ENCODE measurements at places on chromosomes 13 and 19.

DNA sequence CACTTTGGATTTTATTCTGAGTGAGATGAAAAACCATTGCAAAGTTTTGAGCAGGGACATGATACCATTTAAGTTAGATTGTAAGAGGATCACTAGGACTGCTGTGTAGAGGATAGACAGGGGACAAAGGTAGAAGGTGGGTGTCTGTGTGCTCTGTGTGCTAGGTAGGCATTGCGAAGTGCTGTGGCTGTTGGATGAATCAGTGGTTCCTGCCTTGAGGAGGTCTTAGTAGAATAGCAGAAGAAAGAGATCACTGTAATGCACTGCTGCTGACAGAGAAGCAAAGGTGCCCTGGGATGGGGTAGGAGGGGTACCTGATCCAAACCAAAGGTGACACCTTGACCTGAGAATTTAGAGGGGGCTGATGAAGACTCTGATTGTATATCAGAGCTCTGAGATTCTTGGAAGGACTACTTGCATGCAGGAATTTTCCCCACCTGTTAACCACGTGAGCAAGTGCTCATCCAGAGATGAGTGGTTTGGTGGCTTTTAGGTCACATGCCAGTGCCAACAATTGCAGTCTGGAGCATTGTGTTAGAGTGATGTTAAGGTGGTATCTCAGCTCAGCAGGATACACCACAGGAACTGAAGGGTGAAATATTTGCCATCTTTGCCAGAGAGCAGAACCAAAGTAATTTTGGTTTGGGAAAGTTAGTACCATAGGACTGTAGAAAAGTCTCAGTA, 10.8 kb downstream of the WASF3 start:
- no peak for DNase-seq

DNA sequence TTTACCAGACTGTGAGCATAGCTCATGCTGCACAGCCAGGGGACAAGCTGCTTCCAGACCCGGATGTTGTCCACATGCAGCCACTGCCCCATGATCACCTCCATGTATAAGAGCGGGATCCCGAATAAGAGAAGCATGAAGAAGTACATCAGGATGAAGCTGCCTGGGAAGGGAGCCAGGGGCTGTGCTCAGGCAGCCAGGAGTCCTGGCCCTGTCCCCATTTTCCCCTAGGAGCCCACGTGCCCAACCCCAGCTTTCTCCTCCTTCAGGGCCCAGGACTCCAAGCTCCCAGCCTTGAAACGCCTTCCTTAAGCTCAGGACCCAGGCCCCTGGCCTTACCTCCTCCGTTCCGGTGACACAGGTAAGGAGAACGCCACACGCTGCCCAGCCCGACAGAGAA, 69.3 kb downstream of the SLC6A16 start:
- no peak for DNase-seq

- DNase-seq: no peak
Measured at GRCh38 chr19:19101540-19101939, 36.7 kb downstream of the TMEM161A start.

GRCh38 chr13:24023073-24023472, 125.8 kb upstream of the C1QTNF9B start:
- no peak for DNase-seq

- DNase-seq: no peak
Measured at GRCh38 chr19:4870025-4870700, 2.7 kb upstream of the PLIN3 start.

DNA sequence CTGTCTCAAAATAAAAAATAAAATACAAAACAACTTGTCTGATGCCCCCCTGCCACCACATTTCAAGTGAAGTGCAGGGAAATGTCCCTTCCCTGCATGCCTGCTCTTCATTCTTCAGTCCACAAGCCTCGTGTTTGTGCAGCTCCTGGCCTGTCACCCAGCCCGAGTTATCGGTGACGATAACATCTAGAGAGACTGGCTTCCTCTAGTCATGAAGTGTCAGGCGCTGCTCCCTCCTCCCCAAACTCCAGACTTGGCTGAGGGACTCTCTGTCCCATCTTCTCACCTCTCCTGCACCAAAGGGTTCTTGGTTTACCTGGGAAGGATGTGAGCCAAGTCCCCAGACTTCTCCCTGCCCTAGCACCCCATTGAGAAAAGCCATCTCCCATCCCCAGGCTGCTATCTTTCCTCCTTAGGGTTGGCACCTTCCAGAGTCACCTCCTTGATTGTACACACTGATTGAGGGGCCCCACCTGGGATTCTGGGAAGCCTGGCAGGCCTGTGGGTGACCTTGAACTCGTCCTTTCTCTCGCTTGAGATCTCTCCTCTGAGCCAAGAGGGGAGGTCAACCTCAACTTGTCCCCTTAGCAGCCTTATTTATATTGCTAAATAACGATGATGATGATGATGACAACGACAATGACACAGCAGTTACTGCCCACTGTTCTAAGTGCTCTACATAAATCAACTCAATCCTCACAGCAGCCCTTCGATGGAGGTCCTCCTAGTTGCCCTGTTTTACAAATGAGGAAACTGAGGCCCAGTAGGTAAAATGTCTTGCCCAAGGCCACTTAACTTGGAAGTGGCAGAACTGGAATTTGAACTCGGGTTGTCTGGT, 13.1 kb upstream of the PLAUR start:
- no peak for DNase-seq

GRCh38 chr13:44128552-44129001, 245.0 kb upstream of the SERP2 start:
- no peak for DNase-seq

DNA sequence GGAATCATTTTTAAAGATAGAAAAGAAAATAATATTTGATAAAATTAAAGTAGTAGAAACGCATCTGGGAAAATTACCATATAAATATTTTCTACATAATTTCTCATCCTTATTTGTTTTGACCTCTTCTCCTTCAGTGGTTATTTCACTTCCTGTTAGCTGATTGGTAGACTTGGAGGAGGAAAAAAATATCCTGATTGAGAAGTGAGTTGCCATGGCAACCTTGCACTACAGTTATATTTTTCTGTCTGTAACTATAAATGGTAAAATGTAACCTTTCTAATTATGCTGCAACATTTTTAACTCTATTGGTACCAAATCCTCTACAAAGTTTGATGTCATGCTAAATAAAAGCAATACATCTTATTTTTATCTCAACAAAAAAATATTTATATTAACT, 45.2 kb downstream of the SCEL start:
- DNase-seq: no peak

DNA sequence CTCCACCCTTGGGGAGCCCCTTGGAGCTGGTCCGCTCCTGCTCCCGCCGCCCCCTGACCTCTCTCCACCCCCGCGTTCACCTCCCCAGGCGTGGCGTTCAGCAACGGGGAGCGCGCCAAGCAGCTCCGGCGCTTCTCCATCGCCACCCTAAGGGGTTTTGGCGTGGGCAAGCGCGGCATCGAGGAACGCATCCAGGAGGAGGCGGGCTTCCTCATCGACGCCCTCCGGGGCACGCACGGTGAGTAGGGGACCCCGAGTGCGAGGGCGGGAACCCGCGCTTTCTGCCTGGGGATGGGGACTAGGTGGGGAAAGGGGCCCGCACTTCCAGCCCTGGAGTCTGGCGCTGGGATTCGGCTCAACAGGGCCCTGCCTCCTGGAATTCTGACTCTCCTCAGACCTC, 1.7 kb downstream of the CYP2A13 start:
- DNase-seq: no peak

DNA sequence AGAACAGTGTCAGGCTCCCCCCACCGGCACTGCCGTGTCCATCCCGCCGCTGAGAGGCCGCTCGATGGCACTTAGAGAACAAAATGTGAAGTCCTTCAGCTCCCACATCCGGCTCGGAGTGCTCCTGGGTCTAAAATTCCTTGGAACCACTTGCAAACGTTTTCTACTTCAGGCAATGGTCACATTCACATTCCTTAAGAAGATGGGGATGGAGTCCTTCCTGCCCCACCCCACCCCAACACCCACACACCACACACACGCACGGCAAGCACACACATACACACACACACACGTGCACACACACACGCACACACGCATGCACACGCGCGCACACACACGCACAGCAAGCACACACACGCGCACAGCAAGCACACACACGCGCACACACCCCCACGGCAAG, 83.4 kb downstream of the SOX1 start:
- no peak for DNase-seq

DNA sequence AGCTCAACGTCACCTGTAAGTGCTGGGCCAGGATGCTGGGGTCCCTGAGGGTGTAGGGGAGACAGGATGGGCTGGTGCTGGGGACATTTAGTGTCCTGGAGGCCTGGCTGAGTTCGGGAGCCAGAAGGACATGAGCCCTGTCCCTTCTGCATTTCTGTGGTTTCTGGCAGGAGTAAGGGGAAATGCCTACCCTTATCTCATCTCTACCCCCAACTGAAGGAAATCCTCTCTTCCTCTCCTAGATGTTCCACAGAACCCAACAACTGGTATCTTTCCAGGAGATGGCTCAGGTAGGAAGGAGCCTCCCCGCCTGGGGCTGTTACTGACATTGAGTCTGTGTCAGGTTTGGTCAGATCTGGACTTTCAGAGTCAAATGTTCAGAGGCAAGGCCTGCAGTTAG, 1.2 kb downstream of the CD33 start:
- no peak for DNase-seq

DNA sequence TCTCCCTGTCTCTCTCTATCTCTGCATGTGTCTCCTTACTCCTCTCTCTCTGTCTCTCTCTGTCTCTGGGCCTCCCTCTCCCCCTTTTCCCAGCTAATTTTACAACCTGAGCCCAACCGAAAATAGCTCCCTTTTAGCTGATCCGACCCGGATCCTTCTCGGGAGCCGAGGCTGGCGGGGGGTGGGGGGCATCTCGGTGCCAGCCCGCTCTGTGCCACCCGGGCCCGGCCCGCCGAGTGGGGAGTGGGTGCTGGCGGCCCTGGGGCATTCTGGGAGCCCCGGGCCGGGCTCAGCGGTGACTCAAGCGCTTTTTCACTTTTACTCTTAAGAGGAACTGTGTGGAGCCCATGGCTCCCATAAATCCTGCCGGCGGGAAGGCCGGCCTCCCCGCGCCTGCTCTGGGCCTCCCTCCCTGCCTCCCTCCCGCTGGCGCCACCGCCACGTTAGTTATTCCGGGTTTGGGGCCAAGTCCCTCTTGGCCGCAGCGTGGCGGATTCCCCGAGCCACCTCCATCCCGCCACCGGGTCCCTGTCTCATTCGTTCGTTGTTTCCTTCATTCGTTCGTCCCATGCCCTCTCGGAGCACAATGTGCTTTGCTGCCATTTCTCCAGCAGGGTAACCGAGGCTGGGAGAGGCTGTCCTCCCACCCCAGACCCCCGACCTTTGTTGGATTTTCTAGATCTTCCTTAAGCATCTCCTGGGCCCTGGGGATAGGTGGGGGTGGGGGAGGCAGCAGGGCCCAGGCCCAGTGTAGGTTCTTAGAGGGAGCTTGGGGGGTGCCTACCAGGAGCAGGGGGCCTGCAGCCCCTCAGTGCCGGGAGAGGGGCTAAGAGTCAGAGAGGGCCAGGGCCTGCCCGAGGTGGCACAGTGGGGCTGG, 3.2 kb downstream of the NFIC start:
- no peak for DNase-seq

All from T-helper 2 cell (primary cell).